Fibroblast of villous mesenchyme (primary cell): ENCODE measurements at places on chromosomes 1 and 21. TPM values are rescaled to one million over a fixed set of nuclear protein-coding genes. Genes with fewer than 3 reads are reported as not detected.

Gene NTNG1
- total RNA-seq, result 2.9 and 9.1 TPM in 2 replicates

Gene NEXN
- 16.8 and 19.3 TPM in 2 replicates for total RNA-seq

Gene OR2T33
- total RNA-seq, result not detected in 2 replicates

Gene CASQ2
- not detected in 2 replicates for total RNA-seq

Gene CRTC2
- 4.5 and 6.0 TPM in 2 replicates for total RNA-seq

Gene KIF14
- total RNA-seq, result 6.4 and 14.2 TPM in 2 replicates

Gene GBP5
- under 0.01 and 0.32 TPM in 2 replicates for total RNA-seq

Gene DNAI4
- total RNA-seq, result 3.5 and 9.9 TPM in 2 replicates

Gene COP1
- 59.6 and 66.9 TPM in 2 replicates for total RNA-seq

Gene SPATA45
- total RNA-seq, result 0.43 TPM in 1 of 2 replicates, not detected in the other

Gene DNASE2B
- not detected in 2 replicates for total RNA-seq

Gene PRR9
- total RNA-seq, result under 0.01 TPM in 1 of 2 replicates, not detected in the other

Gene TBX19
- 0.64 and 0.86 TPM in 2 replicates for total RNA-seq

Gene TMEM52
- 0.32 and 0.43 TPM in 2 replicates for total RNA-seq

Gene GJC2
- 2.6 and 3.9 TPM in 2 replicates for total RNA-seq

Gene LCE1D
- not detected in 2 replicates for total RNA-seq

Gene LRRC47
- total RNA-seq, result 29.0 and 31.1 TPM in 2 replicates

Gene C1orf174
- 25.4 and 31.1 TPM in 2 replicates for total RNA-seq

Gene ARHGAP30
- total RNA-seq, result under 0.01 TPM in 1 of 2 replicates, not detected in the other

Gene CXADR
- total RNA-seq, result 0.32 and 0.86 TPM in 2 replicates

Gene VPS13D
- total RNA-seq, result 39.9 and 55.3 TPM in 2 replicates
